AG10803 (cell line): ENCODE measurements at places on chromosomes 7 and 10.
A peak's percentile ranks its signal among the peaks of the same experiment; 100 is the strongest.

GRCh38 chr10:15543994-15544393 is 172.9 kb upstream of the FAM171A1 start:
- DNase-seq, result no peak

DNA sequence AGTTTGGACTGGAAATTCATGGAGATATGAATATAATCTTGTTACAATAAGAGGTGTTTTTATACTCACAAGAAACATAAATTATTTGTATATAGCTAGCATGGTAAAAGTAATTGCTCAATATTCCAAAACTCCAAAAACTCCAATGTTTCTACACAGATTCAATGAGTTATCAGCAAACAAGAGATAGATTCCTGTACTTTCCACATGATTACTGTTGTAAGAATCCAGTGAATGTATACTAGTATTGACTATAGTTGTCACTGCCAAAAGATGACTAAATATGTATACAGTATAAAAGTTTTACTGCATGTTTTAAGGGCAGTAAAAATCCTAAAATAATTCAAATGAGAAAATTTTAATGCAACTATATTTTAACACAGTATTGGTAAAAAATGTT is 10.7 kb downstream of the ATOH7 start:
- DNase-seq, result no peak

- DNase-seq, result no peak
These were observed 30.8 kb downstream of the UNCX start for GRCh38 chr7:1263391-1263951.

GRCh38 chr7:121420976-121421375 is 24.9 kb upstream of the FAM3C start:
- no peak for DNase-seq

GRCh38 chr10:70837660-70838059 is 21.9 kb downstream of the SGPL1 start:
- DNase-seq, result no peak

DNA sequence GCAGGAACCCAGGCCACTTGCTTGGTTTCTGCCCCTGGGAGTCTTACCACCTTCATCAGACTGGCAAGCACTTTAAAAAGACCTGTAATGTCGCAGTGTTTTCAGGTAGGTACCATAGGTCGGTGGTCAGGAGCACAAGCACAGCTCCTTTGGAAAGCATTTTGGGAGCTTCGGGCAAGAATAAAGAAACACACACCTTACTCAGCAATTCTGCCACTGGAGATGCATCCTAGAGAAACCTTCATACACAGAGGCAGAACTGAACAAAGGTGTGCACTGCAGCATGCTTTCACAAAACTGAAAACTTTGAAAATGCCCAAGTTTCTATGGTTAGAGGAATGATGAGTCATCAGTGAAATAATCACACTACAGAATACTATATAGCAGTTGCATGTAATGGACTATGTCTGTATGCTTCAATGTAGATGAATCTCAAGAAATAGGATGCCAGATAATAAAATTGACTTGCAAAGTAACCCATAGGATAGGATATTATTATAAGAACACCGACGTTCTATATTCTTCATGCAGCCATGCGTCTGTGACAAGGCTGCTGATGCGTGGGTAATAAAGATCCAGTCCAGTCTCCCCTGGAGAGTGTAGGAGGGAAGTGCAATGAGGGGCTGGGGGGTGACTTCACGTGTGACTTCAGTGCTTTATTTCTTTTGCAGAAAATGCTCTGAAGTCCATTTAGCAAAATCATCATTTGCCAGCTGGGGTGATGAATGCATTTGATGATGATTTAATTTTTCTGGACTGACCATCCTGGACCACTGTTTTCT is 309.5 kb downstream of the WDR37 start:
- DNase-seq, result no peak

- peak; percentile 9 for DNase-seq
These were observed 2.4 kb downstream of the PURB start for GRCh38 chr7:44882899-44883298.

- no peak for DNase-seq
These were observed 111.4 kb downstream of the ST7 start for GRCh38 chr7:117064688-117065087.

DNA sequence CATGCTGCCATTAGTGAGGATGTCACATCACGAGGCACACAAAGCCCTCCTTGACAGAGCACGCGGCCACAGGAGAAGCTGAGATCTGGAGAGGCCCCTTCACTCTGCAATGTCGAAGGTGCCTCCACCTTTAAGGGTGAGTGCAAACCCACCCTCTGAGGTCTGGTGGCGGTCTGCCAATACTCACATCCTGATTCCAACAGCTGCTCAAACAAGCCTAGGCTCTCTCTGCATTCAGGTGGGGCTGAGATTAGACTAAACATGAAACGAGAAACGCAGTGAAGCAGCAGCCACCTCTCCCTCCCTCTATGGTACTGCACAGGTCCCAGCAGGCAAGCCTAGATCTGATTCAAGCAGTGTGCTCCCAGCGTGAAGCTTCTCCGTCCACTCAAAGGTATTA is 151.8 kb downstream of the TCERG1L start:
- no peak for DNase-seq
